ENCODE measurements at places on chromosomes 7 and 10.

DNA sequence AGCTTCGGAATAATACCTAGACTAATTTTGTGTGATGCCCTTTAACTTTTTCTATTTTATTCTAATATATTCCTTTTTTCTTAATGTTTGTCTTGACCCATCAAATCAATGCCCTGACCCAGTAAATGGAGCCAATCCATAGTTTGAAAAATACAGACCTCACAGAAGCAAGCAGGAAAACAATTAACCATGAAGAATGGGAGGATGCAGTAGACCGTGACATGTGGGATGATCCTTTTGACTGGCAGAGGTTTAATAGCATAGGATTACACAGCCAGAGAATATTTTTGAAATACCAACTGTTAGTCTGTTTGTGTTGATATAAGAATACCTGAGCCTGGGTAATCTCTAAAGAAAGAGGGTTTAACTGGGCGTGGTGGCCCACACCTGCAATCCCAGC lies 142.6 kb upstream of the NEBL start:
- no peak for DNase-seq

GRCh38 chr7:80819503-80819902 lies 99.3 kb downstream of the SEMA3C start:
- no peak for DNase-seq

DNA sequence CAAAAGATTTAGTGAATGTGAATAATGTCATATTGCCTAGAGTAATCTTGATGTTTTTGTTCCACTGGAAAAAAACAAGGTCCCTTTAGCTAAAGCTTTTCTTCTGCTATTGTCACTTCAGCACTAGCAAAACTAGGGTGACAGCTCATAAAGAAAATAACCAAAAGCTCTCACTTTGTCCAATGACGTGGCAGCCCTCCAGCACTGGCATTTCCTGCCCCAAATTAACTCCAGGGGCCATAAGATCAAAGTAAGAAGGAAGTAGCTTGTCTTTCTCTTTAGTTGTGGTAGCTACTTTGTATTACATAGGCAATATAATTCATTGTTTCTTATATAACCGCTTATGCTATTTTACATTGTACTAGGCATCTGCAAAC lies 47.3 kb downstream of the LRRN3 start:
- DNase-seq = no peak

GRCh38 chr10:118003126-118003525 lies 43.6 kb downstream of the RAB11FIP2 start:
- DNase-seq = no peak

GRCh38 chr10:96600337-96600736 lies 13.5 kb upstream of the TM9SF3 start:
- no peak for DNase-seq

GRCh38 chr10:44963772-44964633 lies 4.4 kb downstream of the RASSF4 start:
- DNase-seq = peak; percentile 91

DNA sequence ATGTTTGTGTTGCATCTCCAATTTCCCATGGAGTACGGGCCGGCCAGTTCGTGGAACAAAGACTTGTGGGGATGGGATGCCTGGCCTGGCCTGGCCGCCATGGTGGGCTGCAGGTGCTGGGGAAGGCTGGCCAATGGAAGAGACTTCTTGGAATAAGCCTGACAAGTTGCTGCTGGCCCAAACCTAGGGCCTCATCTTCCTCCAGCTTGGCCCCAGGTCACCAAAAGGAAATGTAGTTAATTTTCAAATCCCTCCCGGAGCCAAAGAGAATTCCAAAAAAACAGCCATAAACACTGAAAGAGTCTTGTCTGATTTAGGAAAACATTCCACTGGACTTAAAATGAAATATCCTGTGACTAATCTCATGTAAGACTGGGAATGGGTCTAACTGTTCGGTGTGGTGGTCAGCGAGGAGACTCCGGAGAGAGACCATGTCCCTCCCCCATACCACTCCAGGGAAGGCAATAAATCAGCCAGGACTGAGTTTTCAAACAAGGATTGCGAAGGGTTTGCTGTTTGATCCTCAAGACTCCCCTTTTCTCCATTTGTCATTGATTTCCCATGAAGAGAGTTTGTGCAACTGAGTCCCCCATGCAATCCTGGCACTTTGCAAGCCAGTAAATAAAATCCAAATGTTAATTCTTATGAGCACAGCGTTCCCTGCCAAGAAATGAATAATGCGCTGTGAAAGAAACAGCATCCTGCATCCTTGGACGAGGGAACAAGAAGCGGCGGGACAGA lies 128.7 kb upstream of the HABP2 start:
- no peak for DNase-seq

- no peak for DNase-seq
Observed at GRCh38 chr7:143283381-143283780, 1.4 kb upstream of the TMEM139 start.

DNA sequence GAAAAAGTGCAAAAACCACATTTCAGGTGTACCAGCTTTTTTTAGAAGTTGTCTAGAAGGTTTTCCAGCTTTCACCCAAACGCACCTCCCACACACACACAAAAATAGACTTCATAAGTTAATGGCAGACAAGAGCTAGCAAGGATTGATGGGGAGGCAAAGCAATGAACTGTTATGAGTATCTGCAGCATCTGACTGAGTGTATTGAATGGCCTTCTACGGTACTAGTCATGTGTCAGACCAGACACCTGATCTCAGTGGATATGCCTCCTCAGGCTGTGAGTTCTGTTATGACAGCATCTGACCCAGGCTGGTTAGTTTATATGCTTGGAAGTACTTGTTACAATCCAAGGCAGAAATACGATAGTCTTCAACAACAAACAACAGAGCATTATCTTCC lies 406.1 kb upstream of the AUTS2 start:
- DNase-seq = peak; percentile 8

- DNase-seq = no peak
Observed at GRCh38 chr10:33832124-33832787, 497.8 kb upstream of the NRP1 start.

- DNase-seq = no peak
Observed at GRCh38 chr7:30933124-30933974, 21.7 kb downstream of the AQP1 start.

DNA sequence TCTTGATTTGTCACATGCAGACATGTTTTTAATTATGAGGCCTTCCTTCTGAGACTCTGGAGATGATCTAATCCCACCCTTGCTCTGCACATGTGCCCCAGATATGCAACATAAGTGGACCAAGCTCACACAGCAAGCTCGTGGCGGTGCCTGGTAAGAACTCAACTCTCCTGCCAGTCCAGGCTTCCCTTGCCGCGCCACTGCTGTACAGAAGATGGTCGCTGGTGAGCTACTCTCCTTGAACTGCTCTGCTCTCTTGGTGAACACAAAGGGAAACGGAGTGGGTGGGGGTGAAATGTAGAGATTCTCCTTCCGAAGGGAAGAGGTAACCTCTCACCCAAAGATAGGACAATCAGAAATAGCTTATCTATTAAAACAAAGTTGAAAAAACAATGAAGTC lies 25.7 kb downstream of the MYOF start:
- no peak for DNase-seq

GRCh38 chr7:143901332-143901667 lies 676 bp downstream of the TCAF1 start:
- peak; percentile 77 for DNase-seq

DNA sequence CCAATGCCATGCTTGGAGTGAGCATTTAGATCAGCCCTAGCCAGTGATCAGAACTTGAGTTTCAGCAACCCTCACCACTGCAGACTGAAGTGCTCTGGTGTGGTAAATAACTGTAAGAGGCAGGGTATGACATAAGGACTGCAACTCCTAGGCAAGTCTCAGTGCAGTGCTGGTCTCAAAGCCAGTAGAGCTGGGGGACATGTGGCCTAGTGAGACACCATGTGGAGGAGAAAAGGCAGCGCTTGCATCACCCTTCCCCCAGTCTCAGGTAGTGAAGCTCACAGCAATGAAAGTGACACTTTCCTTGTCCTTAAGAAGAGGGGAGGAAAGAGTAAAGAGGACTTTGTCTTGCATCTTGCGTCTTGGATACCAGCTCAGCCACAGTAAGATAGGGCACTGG lies 386.8 kb upstream of the POT1 start:
- no peak for DNase-seq

- DNase-seq = no peak
Observed at GRCh38 chr7:102404005-102404861, 8.1 kb downstream of the PRKRIP1 start.
